RKO (cell line): ENCODE measurements at places on chromosomes 7 and 10.

- DNase-seq, result no peak
These were observed 173.6 kb downstream of the RPS24 start for GRCh38 chr10:78207216-78207615.

- DNase-seq, result no peak
These were observed 32.0 kb upstream of the NPFFR1 start for GRCh38 chr10:70315815-70316214.

DNA sequence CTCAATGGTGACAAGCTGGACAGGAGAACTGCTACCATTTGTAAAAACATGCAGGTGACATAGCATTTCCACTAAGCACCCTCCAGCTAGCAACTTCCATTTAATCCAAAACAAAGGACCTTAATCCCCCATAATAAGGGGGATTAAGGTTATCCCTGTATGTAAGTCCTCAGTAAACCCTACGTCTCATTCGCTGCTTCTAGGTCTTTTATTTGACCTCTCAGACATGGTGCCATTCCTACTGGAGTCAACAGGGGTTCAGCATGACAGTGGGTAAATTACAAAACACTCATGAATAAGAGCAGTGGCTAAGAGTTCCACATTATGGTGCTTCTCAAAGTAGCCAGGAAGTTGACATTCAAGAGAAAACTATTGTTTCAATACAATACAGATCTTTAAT, 121.8 kb upstream of the CAV2 start:
- DNase-seq, result no peak

DNA sequence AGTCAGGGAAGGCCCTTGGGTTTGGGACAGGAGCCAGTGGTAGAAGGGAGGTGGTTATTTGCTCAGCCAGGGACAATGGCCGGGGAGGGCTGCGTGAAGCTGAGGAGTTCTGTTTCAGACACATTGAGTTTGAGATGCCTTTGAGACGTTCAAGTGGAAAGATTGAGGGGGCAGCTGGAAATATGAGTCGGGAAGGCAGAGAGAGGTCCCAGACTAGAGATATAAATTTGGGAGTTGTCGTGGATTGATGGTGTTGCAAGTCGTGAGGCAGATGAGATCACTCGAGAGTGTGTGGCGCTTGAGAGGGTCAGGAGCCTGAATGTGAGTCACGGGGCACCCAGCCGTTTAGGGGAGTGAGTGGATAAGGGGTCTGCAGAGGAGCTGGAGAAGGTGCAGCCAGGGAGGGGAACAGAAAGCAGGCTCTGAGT, 73.3 kb downstream of the ZMIZ1 start:
- no peak for DNase-seq

DNA sequence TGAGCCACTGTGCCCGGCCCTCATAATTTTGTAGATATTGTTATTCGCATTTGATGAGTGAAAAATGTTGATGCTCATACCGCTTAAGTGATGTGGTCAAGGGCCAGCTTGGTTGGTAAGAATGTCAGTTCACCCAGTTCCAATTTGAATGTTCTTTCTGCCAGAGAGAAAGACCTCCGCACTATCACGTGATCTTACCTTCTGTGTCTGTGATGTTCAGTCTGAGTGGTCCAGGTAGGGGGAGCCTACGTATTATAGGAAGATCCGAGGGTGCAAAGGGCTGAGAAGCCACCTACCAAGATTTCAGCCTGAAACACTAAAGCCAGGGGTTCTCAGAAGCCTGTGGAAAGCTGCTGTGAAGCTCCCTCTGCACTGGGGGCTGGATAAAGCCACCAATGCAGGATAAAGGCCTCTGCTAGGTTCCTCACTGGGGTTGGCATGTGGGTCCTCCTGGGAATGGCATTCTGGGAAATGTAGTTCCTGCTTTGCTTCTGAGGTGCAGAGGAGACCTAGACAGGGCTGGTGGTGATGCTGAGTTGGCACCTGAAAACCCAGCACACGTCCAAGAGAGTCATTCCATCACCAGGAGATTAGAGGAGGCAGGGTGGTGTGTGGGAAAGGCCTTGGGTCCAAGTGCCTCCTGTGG, 64.7 kb upstream of the AOAH start:
- DNase-seq, result no peak

GRCh38 chr7:135217645-135218509, 6.6 kb upstream of the WDR91 start:
- DNase-seq, result no peak

- DNase-seq, result no peak
These were observed 103.1 kb upstream of the SFMBT2 start for GRCh38 chr10:7513936-7514335.

- no peak for DNase-seq
These were observed 201.1 kb upstream of the PLXNA4 start for GRCh38 chr7:132777414-132777813.

GRCh38 chr10:114061789-114062188, 18.1 kb downstream of the ADRB1 start:
- DNase-seq, result no peak

DNA sequence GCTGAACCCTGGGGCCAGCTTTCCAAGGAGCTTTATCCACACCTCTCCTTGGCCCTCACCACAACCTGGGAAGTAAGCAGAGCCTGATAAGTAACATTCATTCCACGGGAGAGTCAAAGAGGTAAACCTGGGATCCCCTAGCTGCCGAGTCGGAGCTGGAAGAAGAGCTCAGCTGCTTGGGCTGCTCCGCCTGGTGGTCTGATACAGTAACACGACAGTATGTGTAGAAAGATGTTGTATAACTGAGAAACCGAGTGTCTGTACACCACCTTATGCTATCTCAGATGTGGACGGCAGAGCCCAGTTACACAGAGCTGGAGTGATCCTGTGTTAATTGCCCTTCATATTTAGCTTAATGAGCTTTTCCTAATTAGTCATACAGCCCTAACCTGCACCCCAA, 151.3 kb upstream of the KMT2E start:
- DNase-seq, result peak; percentile 67

- no peak for DNase-seq
These were observed 37.4 kb upstream of the ABCB4 start for GRCh38 chr7:87512906-87513305.

DNA sequence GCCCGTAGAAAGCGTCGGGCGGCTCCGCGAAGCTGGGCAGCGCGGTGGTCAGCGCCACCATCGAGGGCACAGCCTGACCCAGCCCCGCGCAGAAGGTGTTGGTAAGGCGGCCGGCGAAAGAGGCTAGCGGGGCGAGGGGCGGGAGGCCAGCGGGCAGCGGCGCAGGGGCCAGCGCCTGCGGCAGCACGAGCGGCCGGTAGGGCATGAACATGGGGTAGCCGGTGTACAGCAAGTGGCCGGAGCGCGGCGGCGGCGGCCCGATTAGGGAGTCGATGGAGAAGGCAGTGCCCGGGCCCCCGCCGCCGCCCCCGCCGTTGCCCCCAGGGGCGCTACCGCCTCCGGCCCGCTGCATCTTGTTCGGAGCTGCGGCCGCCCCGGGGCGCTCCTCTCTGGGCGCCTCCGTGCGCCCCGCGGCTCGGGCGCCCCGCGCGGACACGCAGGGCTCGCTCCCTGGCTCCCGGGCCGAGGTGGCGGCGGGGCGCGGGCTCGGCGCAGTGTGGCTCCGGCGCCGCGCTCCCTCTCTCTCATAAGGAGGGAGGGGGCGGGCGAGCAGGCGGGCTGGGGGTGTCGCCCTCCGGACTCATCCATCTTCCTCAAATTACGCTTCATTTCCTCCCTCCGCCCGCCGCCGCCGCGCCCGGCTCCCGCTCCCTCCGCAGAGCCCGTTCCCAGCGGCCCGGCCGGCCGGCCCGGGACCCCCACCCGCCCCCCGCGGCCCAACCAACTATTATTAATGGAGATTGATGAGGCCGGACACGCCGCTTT, at the start of gene GBX1:
TSS of gene GBX1 (minus strand) at position 498 of the 765 bp plus-strand sequence. CDS start at position 352, 146 bp downstream.
- no peak for DNase-seq

GRCh38 chr7:98249106-98249505, 2.9 kb downstream of the TECPR1 start:
- no peak for DNase-seq

- DNase-seq, result no peak
These were observed 36.2 kb downstream of the RAMP3 start for GRCh38 chr7:45193828-45194227.

GRCh38 chr7:132368246-132368900, 207.9 kb downstream of the PLXNA4 start:
- no peak for DNase-seq
